ENCODE measurements at places on chromosomes 7 and 10.

GRCh38 chr7:141208539-141208938 lies 134.7 kb downstream of the TMEM178B start:
- no peak for DNase-seq

- no peak for DNase-seq
These were observed 168.3 kb upstream of the MBL2 start for GRCh38 chr10:52940921-52941320.

GRCh38 chr7:25326501-25327156 lies 98.3 kb upstream of the NPVF start:
- no peak for DNase-seq

DNA sequence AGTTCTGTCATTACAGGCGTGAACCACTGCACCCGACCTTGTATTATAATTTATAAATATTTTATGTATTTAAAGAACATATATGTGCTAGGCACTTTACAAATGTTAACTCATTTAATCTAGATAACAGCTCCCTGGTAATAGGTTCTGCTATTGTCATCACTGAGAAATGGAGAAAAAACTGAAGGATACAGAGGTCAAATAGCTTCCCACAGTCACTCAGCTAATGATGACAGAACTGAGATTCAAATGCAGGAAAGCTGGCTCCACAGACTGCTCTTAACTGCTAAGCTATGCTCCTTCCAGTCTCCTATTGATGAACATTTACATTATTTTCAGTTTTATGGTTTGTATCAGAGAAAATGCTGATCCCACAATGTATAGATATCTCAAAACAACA lies 28.9 kb downstream of the NXPH1 start:
- DNase-seq, result no peak

- no peak for DNase-seq
These were observed 109.9 kb upstream of the JAZF1 start for GRCh38 chr7:28290496-28290895.

DNA sequence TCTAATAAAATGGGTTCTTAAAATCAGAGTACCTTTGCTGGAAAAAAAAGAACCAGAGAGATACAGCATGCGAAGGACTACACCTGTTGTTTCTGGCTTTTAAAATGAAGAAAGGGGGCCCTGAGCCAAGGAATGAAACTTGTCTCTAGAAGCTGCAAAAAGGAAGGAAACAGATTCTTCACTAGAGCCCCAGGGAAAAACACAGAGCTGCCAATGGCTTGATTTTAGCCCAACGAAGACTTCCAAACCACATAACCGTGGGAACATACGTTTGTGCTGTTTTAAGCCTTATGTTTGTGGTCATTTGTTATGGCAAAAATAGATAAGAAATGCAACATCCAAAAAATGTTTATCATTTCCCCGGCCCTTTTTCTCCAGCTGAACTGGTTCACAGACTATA lies 780.0 kb downstream of the SORCS1 start:
- DNase-seq, result peak; percentile 41

DNA sequence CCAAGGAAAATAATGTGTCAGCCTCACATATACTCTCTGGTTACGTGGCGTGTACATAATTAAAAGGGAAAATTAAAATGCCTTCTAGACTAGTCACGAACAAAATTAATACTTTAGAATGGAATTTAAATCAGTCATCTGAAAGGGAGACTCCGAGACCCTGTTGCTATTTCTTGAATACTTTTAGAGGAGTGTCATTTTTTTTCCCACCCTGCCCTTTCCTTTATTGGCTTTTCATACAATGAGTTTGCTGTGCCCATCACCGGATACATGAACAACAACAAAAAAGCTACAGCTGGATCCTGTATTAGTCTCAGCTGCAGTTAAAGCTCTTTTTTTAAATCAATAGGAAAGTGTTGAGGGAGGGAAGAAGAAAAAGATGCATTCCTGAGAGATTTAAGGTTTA lies 20.1 kb downstream of the CYTH3 start:
- DNase-seq, result no peak

GRCh38 chr10:8927705-8928104 lies 873.2 kb downstream of the GATA3 start:
- no peak for DNase-seq

DNA sequence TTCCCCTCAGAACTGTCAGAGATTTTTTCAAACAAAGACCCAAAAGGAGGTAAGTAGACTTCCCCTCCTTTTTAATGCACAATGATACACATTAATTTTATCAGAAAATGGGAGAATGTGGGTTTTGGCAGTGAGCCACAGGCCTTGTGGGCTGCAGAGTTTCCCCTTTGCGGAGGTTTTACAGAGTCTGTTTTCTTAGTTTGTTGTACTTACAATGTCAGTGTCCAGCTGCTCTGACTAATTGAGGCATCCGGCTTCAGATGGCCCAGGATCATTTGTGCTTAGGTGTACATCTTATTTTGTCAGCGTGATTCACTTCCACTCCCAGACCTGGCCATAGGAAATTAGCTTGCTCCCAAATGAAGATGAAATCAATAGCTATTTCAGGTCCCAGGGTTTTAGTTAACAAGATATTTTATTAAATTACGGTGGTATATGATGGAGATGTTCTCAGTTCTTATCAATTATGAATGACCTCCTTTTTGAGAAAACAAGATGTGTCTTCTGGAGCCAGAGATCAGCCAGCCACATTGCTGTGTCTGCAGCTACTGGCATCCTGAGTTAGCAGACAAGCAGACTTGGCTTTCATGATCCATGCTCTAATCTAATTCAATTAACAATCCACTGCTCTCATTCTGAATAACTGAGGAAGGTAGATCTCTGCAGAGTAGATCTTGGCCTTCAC lies 1086.6 kb upstream of the SORCS1 start:
- no peak for DNase-seq

GRCh38 chr7:149655784-149656183 lies 117.6 kb downstream of the ZNF467 start:
- DNase-seq, result no peak

DNA sequence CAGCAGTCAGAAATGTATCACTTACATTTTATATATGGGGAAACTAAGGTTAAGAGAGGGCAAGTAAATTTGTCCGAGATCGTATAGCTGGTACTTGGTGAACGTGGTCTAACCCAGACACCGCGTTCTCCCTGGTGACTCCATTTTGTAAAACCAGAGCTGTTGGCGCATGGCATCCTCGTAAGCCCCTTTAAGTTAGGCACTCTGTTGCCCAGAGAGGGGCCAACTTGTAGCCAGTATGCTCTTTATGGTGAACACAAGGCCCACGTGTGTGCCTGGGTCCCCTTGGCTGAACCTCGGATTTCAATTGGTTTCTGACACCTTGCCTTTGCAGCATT lies 39.7 kb upstream of the ZNF518A start:
- DNase-seq, result no peak

GRCh38 chr7:122038904-122039303 lies 105.1 kb downstream of the AASS start:
- DNase-seq, result no peak

GRCh38 chr7:128924707-128925588 lies 12.8 kb upstream of the IRF5 start:
- DNase-seq, result no peak

GRCh38 chr7:147861058-147861716 lies 729.4 kb upstream of the C7orf33 start:
- no peak for DNase-seq

DNA sequence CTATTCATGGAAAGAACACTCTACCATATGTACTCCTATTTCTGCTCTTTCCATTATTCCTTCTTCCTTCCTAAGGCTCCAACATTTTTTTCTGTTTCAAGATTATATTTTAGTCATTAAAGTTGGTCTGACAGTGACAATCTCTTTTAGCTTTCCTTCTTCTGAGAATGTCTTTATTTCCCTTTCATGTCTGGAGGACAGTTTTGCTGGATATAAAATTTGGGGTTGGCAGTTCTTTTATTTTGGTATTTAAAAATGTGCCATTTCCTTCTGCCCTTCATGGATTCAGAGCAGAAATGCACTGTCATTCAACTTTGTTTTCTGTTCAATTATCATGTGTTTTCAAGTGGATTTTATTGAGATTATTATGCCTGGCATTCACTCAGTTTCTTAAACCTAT lies 53.1 kb downstream of the VSTM4 start:
- DNase-seq, result no peak

DNA sequence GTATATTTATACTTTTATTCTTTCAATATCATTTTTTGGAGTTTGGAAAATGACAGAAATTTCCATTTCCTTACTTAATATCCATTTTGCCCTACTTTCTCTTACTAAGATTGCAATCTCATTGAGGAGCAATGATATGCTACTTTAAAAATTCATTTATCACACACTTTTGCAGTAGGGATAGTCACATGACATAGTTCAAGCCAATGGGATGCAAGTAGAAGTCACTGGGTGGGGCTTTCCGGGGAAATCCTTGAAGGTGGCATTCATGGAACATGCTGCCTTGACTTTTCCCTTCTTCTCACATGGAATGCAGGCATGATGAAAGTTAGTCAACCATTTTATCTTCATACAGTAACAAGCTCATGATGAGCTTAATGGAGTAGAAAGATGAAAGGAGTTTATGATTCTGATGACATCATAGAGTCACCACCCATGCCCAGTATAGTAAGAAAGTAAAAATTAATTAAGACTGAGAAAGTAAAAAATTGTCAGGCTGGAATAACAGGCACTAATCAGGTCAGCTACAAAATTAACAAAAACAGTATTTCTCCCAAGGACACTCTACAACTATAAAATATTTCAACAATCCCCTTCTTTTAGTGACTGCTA lies 33.4 kb downstream of the IQUB start:
- DNase-seq, result no peak

DNA sequence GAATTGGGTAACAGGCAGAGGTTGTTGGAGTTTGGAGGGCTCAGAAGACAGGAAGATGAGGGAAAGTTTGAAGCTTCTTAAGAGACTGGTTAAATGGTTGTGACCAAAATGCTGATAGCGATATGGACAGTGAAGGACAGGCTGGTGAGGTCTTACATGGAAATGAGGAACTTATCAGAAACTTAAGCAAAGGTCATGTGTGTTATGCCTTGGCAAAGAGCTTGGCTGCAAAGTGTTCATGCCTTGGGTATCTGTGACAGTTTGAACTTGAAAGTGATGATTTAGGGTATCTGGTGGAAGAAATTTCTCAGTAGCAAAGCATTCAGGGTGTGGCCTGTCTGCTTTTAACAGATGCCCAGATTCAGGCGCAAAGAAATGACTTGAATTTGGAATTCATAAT lies 64.5 kb upstream of the EEPD1 start:
- DNase-seq, result no peak

DNA sequence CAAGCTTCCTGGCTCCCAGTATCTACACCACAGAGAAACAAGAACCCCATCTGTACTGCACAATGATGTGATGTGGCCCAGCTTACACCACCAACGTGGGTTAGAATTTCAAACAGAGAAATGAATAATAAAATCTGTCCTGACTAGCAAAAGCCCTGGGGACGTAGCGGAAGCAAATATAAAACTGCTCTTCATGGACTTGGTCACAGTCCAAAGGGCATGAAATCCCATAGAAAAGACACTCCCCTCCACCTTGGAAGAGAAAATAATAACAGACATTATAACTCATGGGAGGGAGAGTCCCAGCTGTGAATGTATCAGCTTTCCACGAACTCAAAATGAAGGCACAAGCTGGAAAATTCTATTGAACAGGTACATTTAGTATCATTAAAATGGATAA lies 205.3 kb upstream of the GALNT17 start:
- DNase-seq, result no peak

- no peak for DNase-seq
These were observed 11.1 kb downstream of the CHST3 start for GRCh38 chr10:71975087-71975870.

- DNase-seq, result no peak
These were observed 58.1 kb downstream of the HDAC9 start for GRCh38 chr7:18553605-18554003.

GRCh38 chr7:19215412-19215811 lies 70.2 kb upstream of the FERD3L start:
- peak; percentile 71 for DNase-seq

GRCh38 chr7:55962014-55962413 lies 2.4 kb upstream of the NIPSNAP2 start:
- no peak for DNase-seq

DNA sequence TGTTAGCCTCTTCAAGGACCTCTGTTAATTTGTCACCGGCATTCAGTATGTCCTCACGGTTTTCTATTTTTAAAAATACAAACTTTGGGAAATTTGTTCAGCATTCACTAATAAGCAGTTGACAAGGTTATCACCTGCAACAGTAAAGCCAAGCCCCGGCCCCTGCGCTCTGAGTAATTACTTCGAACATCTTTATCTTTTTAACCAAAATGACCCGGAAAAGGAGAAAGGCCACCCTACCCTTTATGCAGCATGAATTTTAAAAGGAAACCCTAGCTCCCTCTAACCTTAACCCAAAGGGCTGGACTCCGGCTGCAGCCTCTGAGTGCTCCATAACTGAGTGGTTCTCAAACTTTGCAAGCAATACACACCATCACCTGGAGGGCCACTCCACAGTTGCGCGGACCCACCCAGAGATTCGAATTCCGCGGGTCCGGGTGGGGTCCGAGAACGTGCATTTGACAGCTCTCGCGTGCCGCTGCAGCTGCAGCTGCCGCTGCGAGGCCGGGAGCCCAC lies 940 bp downstream of the NSMCE4A start:
- DNase-seq, result no peak

DNA sequence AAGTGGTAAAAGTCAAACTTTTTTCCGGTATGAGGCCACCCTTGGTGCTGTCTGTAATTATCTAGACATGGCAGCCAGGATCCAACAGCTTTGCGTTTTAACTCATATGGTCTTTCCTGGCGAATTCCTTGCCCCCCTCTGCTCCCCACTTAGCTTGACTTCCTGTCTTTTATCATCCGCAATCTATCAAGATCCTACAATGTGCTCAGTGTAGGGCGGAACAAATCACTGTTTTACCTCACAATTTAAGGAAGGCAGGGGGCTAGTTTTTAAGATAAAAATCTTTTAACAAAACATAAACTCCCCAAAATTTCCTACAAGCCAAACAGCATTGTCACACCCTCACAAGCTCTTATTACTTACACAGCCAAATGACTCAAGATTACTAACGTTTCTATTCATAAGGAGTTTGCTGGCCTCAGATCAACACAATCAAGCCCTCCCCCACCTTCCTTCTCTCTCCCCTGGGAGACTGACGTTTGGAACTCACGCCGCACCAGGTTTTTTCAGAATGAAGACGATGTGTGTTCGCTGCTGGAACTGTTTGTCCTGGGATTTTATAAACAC lies 1.3 kb upstream of the CDK14 start:
- no peak for DNase-seq

DNA sequence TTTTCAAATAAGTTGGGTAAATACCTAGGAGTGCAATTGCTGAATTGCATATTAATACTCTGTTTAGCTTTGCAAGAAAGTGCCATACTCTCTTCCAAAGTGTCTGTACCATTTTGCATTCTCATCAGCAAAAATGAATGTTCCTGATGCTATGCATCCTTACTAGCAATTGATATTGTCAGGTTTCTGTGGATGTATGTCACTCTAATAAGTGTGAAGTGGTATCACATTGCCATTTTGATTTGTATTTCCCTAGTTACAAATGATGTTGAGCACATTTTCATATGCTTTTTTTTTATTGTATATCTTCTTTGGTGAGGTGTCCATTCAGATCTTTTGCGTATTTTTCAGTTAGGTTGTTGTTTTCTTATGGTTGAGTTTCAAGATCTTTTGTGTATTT lies 230.4 kb upstream of the MAGI2 start:
- DNase-seq, result no peak
